ENCODE measurements at places on chromosomes 1 and 21. TPM values are rescaled to one million over a fixed set of nuclear protein-coding genes. Genes with fewer than 3 reads are reported as not detected.

GRCh38 chr1:213247038-213247437 lies 196.0 kb downstream of the RPS6KC1 start:
- no peak for DNase-seq

GRCh38 chr1:236140705-236141446 lies 1.5 kb upstream of the GPR137B start:
- DNase-seq: peak; percentile 27

GRCh38 chr1:116006486-116006964 lies 30.2 kb downstream of the SLC22A15 start:
- DNase-seq: no peak

GRCh38 chr1:23354245-23354644 lies 10.2 kb upstream of the HNRNPR start:
- peak; percentile 31 for DNase-seq

DNA sequence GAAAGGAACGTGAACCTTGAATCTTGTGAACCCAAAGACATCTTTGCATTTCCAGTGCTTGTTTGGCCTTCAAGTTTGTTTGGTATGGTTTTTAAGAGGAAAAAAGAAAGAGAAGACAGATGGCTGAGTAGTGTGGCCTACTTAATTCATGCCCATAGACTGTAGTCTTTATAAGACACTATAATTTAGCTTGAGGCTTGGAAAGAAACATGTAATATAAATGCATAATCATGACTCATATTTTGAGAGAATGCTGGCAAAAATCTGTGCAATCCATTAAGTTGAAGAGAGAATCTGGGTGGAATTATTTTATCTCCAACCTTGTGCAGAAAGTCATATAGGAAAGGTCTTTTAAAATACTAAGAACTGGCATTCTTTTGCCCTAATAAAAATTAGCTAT lies 179.3 kb downstream of the SIPA1L2 start:
- DNase-seq: no peak

DNA sequence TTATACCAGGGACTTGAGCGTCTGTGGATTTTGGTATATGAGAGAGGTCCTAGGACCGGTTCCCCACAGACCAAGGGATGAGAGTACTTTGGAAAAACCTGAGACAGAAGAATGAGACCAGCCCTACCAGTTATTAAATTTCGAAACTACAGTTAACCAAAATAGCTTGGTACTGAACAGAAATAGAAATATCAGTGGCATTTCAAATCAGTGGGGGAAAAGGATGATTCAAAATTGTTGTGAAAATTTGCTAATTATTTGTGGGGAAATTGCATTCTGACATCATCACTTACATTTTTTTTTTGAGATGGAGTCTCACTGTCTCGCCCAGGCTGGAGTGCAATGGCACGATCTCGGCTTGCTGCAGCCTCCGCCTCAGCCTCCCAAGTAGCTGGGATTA lies 8.2 kb downstream of the EXOC8 start:
- DNase-seq: no peak

DNA sequence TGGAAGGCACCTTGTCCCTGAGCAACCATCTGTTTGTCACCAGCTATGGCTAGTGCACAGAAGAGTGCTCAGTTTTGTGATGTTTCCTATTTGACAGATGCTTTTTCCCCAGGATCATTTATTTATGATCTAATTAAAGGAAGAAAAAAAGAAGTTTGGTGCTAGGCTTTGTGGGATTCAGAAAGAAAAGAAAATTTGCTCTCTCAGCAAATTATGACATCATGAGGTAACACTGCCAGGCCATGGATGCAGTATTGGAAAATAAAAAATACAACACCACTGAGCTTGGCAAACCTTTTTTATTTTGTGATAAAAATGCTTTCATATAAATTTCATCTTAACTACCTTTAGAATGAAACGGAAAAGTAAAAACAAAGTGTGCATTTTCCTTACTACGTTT lies 15.5 kb upstream of the ADAM30 start:
- DNase-seq: no peak

- no peak for DNase-seq
These were observed 5.1 kb upstream of the ARNT start for GRCh38 chr1:150881331-150882070.

- DNase-seq: no peak
These were observed 159.4 kb downstream of the ZNF281 start for GRCh38 chr1:200250469-200250868.

DNA sequence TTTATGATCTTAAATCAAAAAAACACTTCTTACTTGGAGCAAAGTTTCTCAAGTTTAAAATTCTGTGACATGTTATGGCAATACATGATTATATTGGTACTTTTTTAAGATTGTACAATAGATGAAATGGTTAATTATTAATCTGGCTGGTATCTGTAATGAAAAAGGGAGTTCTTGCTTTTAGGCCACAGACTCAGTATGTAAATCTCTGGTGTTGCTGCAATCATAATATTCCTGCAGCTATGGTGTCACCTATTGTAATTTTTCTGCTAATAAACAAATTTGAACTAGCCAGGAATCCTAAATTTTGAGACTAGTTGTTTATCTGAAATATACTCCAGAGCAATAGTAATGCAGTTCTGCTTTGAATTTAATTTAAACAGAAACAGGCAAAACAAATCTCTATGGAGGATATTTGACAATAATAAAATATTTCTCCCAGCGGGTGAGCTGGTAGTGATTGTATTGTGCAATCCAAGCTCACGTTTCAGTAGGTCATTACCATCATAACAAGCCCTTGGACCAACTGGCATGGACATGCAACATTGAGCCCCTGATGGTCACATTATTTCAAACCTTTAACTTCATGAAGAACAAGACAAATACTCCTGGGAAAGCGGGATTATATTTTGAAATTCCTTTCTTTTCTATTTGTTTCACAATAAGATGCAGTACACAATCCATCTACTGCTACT lies 77.2 kb upstream of the USH2A start:
- no peak for DNase-seq

- no peak for DNase-seq
These were observed 13.9 kb upstream of the CENPF start for GRCh38 chr1:214588963-214589597.

DNA sequence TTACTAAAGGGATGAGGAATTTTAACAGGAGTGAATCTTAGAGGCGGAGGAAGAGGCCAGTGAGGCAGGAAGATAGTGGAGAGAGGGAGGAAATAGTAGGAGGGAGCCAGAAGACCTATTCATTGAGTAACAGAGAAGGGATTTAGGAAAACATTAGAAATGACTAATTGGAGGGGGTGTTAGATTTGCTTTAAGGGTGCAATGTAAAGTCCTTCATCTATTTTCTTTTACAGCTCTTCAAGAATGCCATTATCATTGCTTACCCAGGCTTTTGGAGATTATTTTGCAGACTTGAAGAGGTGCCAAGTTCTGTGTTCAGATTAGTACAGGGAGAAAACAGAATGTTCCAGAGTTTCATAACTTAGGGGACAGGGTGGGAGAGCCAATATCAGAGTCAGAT lies 33.8 kb downstream of the OR10J1 start:
- DNase-seq: no peak

DNA sequence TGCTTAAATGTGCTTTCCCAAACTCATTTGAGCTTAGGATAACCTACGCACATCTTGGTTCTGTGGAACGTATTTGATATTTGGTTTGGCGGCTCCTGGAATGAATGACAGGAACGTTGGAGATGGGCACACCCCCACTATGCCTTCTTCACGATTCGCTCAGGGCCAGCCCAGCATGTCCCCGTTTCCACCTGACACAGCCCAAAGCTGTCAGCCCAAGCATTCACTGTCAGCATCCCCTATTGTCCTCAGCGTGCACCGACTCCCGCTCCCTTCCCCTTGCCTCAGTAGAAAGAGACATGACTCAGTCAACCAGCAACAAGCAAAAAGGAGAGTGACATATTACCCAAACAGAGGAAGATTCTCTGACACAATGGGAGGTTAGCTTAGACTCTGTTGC lies 181.4 kb downstream of the KCNJ6 start:
- DNase-seq: no peak

DNA sequence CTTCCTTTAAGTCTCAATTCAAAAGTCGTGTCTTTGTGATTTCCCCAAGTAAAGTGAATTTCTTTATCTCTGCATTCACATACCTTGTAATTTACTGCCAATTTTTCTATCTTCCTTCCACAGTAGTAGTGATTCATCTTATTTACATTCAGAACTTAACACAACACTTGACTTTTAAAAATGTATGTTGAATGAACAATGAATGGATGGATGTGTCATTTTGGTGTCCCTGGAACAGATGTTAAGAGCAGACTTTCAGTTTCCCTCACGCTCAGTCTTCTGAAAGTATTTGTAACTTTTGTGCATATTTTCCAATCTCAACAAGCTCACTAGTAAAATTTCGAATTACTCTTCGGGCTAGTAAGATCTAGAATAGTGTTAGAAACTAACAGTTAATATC lies 352.0 kb downstream of the HHIPL2 start:
- DNase-seq: no peak

DNA sequence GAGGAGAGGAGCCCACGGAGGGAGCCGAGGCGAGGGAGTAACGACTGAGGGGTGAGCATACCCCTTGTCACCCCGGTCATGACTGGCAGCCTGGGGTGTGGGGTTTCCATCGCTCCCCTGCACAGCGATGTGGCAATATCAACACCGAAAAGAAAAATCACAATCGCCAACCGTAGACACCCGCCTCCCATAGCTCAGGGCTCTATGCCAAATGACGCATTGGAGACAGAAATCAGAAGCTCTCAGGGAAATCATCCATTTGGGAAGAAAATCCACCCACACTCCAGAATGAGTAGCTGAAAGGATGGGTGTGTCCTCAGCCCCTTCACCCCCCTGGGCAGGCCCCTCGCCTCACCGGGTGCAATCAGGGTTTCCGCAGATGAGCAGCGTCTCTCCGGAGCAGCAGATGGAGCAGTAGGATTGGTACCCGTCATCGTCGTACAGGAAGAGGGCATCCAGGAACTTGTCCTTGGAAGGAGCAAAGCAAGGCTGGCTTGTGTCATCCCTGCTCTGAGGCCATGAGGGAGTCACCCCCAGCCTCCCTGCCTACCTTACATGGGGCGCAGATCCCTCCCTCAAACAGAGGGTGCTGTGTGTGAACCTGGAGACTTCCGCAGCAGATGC lies 2.5 kb downstream of the DNMT3L start:
- no peak for DNase-seq

DNA sequence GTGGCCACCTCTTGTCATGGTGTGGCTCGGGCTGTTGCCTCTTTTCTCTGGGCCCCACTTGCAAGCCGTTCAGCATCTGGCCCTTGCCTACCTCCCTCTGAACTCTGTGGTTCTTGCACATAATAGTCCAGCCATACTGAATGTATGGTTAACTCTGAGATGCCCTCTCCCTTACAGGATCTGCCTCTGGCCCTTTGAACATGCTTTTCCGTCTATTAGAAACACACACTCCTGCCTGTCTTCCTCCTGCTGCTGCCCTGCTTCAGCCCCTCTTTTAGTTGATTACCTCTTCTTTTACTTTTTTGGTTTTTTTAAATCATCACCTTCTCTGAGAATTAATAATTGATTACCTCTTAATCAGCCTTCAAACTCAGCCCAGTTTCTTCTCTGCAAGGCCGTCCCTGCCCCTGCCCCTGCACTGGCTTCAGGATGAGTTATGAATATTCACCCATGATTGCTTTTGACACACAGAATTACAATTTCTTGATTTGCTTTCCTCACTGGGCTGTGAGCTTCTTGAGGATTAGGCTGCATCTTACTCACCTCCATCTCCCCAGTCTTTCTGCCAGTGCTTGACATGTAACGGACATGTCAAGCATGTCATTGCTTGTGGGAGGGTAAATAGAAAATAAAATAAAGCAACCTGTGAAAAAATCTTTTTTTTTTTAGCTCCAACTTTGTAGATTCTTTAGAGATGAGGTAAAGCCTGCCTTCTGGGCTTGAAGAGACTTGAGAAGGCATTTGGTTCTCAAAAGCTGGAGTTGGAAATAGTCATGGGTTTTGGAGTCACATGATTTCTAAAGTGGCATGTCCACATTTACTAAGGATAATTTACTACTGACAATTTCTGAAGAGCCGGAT lies 158.3 kb downstream of the PLXNA2 start:
- no peak for DNase-seq

DNA sequence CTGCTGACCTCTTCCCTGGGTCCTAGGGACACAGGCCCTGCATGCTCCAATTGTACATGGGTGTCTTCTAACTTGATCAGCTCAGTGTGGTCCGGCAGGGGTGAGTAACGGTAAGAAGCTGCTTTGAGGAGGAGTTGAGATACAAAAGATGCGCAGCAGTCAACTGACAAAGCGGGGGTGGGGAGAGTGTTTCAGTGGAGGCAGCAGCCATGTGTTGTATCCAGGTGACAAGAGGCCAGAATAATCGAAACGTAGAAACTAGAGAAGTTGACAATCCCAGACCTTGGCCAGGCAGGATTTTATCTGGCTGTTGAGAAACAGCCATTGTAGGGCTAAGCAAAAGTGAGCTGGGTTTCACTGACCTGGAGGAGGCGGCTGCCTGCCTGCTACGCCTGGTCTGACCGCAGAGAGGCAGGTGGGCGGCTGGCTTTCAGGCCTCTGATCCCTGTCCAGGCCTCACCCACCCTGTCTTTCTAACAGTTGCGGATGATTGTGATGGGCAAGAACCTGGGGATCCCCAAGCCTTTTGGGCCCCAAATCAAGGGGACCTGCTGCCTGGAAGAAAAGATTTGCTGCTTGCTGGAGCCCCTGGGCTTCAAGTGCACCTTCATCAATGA lies 28.8 kb downstream of the PADI6 start:
- DNase-seq: no peak

DNA sequence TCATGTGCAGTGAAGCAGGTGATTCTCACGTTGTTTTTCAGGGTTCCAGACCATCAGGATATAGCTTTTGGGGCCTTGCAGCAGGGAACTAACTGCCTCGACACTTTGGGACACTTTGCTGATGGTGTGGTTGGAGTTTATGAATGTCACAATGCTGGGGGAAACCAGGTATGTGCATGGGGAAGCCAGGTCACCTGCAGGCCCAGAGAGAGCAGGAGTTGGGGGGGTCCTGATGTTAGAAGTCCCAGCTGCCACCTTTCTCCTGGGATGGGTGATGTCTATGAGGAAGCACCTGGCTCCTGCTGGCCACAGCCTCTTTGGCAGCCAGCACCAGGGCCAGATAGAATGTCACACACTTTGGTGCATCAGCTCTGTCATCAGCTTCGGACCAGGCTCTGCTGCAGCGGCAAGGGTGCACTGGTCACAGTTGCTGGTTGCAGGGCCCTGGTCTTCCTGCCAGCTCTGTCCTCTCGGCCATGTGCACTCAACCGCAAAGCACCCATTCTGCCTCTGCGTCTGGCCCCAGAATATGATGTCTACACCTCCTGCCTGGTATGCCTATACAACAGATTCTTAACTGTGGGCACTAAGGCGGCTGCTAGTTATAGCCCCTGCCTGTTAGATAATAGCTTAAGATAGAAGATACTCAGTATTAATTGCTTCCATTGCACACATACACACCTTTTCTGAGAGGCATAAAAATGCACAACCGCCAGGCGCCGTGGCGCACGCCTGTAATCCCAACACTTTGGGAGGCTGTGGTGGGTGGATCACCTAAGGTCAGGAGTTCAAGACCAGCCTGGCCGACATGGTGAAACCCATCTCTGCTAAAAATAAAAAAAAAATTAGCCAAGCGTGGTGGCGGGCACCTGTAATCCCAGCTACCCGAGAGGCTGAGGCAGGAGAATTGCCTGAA lies 160.7 kb downstream of the PGBD5 start:
- DNase-seq: no peak

- no peak for DNase-seq
These were observed 5.9 kb upstream of the FOXJ3 start for GRCh38 chr1:42340901-42341300.

KIAA1614 gene
- polyA plus RNA-seq: 1.1 TPM

DMBX1 gene
- 0.11 TPM for polyA plus RNA-seq

FOXD2 gene
- not detected for polyA plus RNA-seq

RNU5D-1 gene
- not detected for polyA plus RNA-seq

TXLNA gene
- polyA plus RNA-seq: 13.2 TPM

PTGFRN gene
- 30.0 TPM for polyA plus RNA-seq

PDE4B gene
- polyA plus RNA-seq: 14.0 TPM

RGS13 gene
- not detected for polyA plus RNA-seq

OPTC gene
- 0.50 TPM for polyA plus RNA-seq

CD1E gene
- polyA plus RNA-seq: not detected

TEX38 gene
- 0.37 TPM for polyA plus RNA-seq

Measured in GM23338 (cell line).